NCI-H524 treated with DMSO at 0.1 percent for 48 hours (cell line): ENCODE measurements at places on chromosomes 7 and 10.

GRCh38 chr10:6399879-6400278 is 180.2 kb downstream of the PRKCQ start:
- no peak for DNase-seq

GRCh38 chr10:13567030-13567429 is 19.7 kb upstream of the PRPF18 start:
- DNase-seq, result no peak

- no peak for DNase-seq
These were observed 84.8 kb upstream of the COL13A1 start for GRCh38 chr10:69716711-69717560.

- DNase-seq, result no peak
These were observed 3.2 kb upstream of the NCOA4 start for GRCh38 chr10:46033602-46034011.

GRCh38 chr7:158596309-158596708 is 8.7 kb upstream of the PTPRN2 start:
- no peak for DNase-seq

DNA sequence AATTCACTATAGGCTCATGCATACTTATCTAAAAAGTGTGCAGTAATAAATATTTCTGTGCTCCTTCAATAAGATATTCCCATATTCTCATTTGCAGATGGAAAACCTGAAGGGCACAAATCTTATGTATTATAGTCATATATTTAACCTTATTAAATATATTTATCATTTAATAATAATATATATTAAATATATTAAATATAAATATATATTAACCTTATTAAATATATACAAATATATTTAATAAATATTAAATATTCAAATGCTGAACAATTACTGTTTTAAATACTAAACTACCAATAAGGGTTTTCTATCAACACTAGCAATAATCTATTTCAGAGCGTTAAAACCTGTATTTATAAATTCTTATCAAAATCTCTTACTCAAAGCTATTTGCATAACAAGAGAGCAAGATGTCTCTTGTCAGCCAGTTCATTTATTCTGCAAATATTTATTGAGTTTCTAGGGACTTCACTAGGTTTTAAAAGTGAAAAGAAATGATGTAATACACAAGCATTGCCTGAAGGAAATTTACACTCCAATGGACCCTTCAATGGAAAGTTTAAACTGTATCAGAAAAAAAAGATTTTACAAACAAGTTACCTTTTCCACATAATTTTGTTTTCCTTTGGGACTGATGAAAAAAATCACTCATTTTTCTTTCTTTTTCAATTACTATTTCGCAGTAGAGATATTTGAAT is 159.2 kb downstream of the AGMO start:
- DNase-seq, result no peak

- no peak for DNase-seq
These were observed 4.6 kb upstream of the PFKFB3 start for GRCh38 chr10:6198171-6198570.

DNA sequence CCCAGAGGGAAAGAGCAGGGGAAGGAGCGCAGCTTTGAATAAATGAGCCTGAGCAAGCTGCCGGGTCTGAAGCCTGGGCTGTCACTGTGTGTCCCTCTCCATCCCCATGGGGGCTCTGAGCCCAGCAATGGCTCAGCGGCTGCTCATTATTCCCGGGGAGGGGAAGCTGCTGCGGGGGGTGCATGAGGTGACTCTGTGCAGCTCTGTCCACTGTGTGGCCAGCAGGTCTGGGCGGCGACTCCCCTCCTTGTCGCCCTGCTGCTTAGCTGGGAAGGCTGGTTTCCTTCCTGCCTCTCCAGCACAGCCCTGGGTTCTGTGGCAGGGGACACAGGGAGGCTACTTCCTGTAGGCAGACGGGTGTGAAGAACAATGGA is 234.2 kb downstream of the PRPF18 start:
- no peak for DNase-seq

DNA sequence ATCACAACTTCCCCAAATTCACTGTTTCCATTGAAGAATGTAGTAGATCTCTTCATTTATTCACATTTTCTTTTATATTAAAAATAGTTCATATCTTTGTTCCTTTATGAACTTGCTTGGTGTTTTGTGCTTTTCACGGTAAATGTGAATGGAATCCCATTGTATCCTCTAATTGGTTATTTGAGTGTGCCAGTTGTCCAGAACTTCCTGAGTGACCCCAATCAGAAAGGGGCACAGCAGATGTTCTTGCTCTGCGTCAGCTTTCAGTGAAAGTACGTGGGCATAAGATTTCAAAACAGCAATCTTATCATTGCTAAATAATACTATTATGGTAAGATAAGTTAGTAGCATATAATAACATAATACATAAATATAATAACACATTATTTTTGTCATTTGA is 47.0 kb downstream of the PTPRZ1 start:
- DNase-seq, result no peak

DNA sequence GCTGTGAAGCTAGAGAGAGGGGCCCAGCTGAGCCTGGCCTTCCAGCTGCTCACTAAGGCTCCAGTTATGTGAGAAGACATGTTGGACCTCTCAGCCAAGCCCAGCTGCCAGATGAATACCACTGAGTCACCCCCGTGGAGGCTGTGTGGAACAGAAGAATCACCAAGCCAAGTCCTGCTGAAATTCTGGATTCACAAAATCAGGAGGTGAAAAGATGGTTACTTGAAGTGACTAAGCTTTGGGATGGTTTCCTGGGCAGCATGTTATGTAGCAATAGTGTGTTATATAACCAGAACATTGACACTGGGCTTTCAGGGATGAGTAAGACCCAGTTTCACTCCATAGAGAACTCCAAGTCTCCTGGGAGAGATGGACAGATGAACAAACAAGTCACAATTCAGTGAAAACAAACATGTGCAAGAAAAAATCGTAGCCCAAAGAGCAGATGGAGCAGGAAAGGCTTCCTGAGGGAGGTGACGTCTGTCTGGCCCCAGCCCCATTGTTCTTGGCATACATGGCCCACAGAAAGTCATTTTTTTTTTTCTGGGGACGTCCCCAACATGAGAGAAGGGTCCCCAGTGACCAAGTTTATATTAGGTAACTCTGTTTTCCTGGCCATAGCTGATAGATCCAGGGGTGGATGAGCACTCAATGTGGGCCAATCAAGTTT is 64.1 kb upstream of the PDZD8 start:
- DNase-seq, result no peak

DNA sequence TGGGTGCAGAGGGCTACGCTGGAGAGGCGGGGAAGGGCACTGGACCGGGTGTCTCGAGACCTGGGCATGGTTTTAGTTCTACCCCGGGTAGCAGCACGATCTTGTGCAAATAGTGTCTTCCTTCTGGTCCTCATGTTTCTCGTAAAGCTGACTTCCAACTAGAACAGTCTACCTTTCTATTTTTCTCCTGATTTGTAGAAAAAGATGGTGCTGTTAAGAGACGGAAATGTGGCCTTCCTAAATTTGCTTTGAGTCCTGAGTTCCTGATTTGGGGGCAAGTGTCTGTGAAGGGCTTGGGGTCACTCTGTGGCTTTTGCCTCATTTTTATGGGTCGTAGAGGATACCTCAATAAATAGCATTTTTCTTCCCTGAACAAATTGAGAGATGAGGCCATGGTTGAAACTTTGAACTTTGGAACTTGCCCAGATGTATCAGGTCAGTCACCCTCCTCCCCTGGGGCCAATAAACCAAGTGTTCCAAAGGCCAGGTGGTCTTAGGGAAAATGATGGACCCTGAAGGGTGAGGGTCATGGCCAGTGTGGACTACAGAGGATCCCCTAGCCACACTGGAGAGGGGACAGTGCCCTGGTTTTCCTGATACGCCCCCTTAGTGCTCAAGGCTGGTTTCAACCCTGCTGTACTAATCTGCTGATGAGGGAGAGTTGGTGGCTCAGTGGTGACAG is 45.2 kb downstream of the GRK5 start:
- no peak for DNase-seq

- no peak for DNase-seq
These were observed 134.1 kb downstream of the CCNY start for GRCh38 chr10:35470248-35470924.

- DNase-seq, result no peak
These were observed 51.2 kb downstream of the PRKAG2 start for GRCh38 chr7:151825721-151826120.

DNA sequence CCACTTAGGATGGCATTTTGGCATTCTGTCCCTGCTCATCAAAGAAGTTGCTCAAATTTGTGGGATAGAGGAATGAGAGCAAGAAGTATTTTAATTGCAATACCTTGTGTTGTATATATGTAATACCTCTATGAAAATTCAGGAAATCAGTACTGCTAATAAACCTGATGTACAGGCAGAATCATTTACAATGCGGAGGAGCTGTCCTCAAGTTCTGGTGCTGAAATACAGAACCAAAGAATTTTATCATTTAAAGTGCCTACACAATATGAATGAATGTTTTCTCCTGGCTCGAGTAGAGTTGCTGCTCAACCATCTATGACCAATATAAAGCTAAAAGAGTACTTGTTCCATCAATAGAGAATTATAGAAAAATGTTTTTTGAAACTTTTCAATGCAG is 305.8 kb downstream of the PLXNA4 start:
- DNase-seq, result no peak

DNA sequence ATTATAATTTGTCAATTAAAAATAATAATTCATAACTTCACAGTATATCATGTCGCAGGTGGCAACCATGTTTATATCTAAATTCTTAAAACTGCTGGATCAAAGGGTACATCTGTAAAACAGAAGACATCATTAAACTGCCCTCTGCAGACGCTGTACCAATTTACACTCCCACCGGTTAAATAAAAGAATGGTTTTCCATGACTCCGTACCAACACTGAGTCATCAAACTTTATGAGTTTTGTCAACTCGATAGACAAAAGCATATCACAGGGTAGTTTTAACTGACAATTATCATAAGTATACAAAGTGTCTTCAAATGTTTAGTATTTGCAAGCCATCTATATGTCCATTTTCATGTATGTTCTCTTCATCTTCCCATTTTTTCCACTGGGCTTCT is 5.7 kb upstream of the GSTK1 start:
- DNase-seq, result no peak

- DNase-seq, result no peak
These were observed 551.4 kb downstream of the LRMDA start for GRCh38 chr10:75982611-75983369.
